Naive thymus-derived CD4-positive, alpha-beta T cell (primary cell): ENCODE measurements at places on chromosomes 4 and X. TPM values are rescaled to one million over a fixed set of nuclear protein-coding genes. Genes with fewer than 3 reads are reported as not detected.

Gene NXF2B
- polyA plus RNA-seq: not detected

DNA sequence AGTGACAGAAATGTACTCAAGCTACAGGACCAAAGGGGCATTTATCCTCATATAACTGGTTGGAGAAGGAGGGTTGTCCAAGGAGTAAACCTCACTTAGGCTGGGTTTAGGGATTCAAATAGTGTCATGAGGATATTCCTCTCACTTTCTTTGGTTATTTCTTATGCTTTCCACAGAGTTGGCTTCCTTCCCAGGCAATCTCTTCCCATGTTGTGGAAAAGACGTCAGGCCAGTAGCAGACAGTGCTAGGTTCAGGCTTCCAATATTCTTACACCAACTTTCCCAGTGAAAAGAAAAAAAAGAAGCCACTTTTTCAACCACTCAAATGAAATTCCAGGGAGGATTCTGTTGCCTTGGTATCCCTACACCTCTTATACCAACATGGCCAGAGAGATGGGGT, 653.0 kb downstream of the C4orf33 start:
- no peak overlapping the region for H3K27ac ChIP-seq
- no peaks in the 10 kb centered on the region for H3K4me1 ChIP-seq
- H3K4me3 ChIP-seq: no peak overlapping the region
- DNase-seq: no peak
- no peaks in the 10 kb centered on the region for H3K27me3 ChIP-seq

- H3K4me1 ChIP-seq: no peaks in the 10 kb centered on the region
- no peaks in the 10 kb centered on the region for H3K36me3 ChIP-seq
- no peaks in the 10 kb centered on the region for H3K27me3 ChIP-seq
- no peak overlapping the region for H3K27ac ChIP-seq
These were observed 619.2 kb upstream of the GNPDA2 start for GRCh38 chr4:45345558-45345957.

GRCh38 chr4:3310301-3311094, 17.7 kb downstream of the RGS12 start:
- H3K27me3 ChIP-seq: no peaks in the 10 kb centered on the region
- no peaks in the 10 kb centered on the region for H3K36me3 ChIP-seq
- H3K4me3 ChIP-seq: no peak overlapping the region
- H3K4me1 ChIP-seq: peaks cover 7% of the 10 kb centered on the region

GRCh38 chr4:7075962-7076695, 8.3 kb upstream of the GRPEL1 start:
- no peak for DNase-seq
- no peaks in the 10 kb centered on the region for H3K4me1 ChIP-seq
- no peak overlapping the region for H3K27ac ChIP-seq
- H3K4me3 ChIP-seq: no peak overlapping the region
- H3K36me3 ChIP-seq: no peaks in the 10 kb centered on the region

Gene CLTRN
- polyA plus RNA-seq: 0.60 TPM

- H3K36me3 ChIP-seq: no peaks in the 10 kb centered on the region
- no peaks in the 10 kb centered on the region for H3K4me1 ChIP-seq
- H3K27ac ChIP-seq: no peak overlapping the region
These were observed 215.3 kb downstream of the HS6ST2 start for GRCh38 chrX:132743086-132743485.

GRCh38 chrX:128078545-128078944, 26.3 kb upstream of the ACTRT1 start:
- H3K4me3 ChIP-seq: no peak overlapping the region
- no peaks in the 10 kb centered on the region for H3K36me3 ChIP-seq
- H3K4me1 ChIP-seq: no peaks in the 10 kb centered on the region

DNA sequence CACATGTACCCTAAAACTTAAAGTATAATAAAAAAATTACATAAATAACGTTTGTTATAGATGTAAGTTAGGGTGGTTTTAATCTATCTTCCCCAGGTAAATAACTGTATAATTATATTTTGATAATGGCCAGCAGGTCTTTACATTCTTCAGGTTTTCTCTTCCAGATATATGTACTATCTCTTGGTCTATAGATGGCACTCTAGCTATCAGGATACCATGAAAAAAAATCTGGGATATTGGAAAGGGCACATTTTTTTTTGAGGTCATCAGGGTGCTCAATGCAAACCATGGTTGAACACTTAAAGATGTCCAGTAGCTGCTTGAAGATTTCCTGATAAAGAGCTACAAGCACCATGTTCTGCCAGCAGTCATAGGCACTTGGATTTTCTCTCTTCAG, 15.6 kb upstream of the ADH4 start:
- no peak overlapping the region for H3K4me3 ChIP-seq
- no peak overlapping the region for H3K27ac ChIP-seq
- H3K36me3 ChIP-seq: no peaks in the 10 kb centered on the region
- H3K4me1 ChIP-seq: no peaks in the 10 kb centered on the region

GRCh38 chrX:134599184-134599914, 58.9 kb downstream of the PLAC1 start:
- no peaks in the 10 kb centered on the region for H3K27me3 ChIP-seq
- H3K27ac ChIP-seq: no peak overlapping the region
- no peaks in the 10 kb centered on the region for H3K36me3 ChIP-seq
